ENCODE measurements at places on chromosomes 7 and 10.

GRCh38 chr7:33578166-33578565 is 327.2 kb upstream of the BMPER start:
- DNase-seq = no peak

GRCh38 chr7:92634924-92635519 is 44.8 kb upstream of the FAM133B start:
- no peak for DNase-seq

- no peak for DNase-seq
Measured at GRCh38 chr7:85567983-85568382, 381.1 kb upstream of the SEMA3D start.

DNA sequence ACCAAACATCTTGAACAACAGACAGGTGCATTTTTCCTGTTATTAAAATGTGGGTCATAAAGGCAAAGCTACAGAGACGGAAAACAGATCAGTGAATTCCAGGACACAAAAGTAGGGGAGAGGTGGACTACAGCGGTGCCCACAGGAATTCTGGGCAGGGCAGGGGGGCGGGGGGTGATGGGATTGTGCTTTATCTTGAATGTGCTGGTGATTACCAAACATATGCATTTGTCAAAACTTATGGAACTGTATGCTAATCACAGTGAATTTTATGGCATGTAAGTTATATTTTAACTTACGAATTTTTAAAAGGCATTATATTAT is 519.4 kb downstream of the CNTNAP2 start:
- no peak for DNase-seq

DNA sequence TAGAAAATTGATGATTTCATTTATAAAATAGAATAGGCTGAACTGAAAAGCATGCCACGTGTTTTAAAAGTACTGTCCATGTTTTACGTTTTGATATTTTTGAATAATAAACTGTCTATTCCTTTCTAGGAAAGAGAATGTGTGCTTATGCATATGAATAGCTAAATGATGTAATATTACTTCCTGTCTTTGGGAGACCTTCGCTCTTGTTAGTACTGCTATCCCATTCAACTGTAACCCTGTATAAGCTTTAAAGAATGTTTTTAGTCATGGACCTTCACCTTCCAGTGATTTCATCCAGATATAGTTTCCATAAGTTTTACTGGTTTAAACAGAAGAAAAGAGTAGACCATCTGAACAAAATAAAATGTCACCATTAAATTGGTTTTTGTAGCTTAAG is 274.4 kb upstream of the SEMA3A start:
- no peak for DNase-seq

DNA sequence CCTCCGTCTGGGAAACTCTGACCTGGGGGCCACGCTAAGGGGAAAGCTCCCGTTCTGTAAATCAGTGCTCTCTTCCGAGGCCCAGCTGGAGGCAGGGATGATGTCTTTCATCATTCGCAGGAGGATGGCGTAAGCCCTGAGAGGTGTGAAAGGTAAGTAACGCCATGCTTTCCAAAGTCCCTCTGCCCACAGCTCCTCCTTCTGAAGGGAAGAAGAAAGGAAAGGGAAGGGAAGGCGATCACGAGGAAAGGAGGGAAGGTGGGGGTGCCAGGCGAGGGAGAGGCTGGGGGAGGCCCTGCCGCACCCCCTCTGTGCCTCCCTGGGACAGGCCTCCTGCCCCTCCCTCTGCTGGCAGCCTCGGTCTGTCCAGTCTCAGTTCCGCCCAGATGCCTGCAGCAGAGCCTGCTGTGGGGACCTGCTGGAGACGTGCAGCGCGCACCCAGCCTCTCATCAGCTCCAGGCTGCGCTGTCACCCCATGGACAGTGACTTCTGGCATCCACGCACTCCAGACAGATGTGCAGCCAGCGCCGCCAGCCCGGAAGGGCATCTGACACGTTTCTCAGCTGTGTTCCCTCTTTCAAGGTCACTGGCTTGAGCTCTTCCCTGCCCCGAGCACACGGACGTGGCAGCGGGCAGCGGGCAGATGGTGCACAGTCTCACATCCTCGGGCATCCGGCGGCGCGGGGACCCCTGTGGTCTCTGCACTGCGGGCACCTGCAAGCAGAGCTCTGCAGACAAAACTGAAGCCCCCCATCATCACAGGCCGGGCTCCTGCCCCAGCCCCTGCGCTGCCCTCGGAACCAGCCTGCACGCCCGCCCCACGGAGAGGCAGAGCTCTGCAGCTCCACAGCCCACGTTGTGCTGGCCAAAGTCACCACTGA is 60.6 kb downstream of the INSIG1 start:
- DNase-seq = no peak

DNA sequence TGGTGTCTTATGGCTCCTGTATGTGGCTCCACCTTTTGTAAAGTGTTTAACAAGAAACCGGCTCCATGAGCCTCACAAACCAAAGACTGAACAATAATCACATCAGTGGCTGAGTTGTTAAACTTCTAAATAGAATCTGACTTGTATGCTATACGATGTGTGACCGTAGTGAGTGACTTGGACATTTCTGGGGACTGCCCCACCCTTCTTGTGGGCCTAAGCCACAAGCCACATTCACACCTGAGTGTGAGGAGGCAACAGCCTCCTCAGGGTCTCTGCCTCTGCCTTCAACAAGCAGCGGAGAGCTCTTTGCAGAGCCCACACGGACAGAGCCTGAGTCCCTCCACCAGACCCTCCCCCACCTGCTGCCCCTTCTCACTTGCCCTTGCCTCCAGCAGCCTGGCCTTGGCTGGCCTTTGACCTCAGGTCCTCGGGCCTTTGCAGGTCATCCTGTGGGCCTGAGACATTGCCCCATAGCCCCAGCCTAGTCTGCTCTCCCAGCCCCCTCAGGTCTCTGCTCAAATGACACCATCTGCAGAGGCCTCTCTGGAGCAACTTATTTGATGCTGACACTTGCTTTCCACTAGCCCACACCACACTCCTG is 156.8 kb upstream of the TNS3 start:
- DNase-seq = no peak

- no peak for DNase-seq
Measured at GRCh38 chr10:25768167-25768566, 165.9 kb upstream of the MYO3A start.

- DNase-seq = no peak
Measured at GRCh38 chr10:80188713-80189112, 16.6 kb downstream of the ANXA11 start.

DNA sequence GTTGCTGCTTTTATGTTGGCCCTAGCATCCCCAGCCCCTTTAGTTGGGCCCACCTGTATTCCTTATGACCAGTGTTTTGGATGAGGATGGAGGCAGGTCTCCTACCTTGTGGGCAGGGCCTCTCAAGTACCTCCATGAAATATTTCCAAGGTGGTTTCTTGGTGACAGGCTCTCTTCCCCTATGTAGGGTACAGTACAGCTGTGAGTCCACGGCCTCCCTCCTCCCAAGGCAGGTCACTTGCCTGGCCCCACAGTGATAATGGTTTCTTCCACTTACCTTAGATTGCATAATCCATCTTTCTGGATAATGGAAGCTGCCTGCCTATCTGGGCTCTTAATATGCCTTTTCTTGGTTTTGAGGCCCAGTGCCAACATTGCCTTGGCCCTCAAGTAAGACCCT is 110.4 kb downstream of the NT5C2 start:
- DNase-seq = no peak

GRCh38 chr10:5391790-5392189 is 12.8 kb downstream of the TUBAL3 start:
- DNase-seq = no peak

Data from stimulated activated CD8-positive, alpha-beta memory T cell treated with anti-CD3 and anti-CD28 coated beads, Interleukin-15, amount 100 ng/mL, for 4 hours (primary cell).